ENCODE measurements at places on chromosomes 12 and 14.

DNA sequence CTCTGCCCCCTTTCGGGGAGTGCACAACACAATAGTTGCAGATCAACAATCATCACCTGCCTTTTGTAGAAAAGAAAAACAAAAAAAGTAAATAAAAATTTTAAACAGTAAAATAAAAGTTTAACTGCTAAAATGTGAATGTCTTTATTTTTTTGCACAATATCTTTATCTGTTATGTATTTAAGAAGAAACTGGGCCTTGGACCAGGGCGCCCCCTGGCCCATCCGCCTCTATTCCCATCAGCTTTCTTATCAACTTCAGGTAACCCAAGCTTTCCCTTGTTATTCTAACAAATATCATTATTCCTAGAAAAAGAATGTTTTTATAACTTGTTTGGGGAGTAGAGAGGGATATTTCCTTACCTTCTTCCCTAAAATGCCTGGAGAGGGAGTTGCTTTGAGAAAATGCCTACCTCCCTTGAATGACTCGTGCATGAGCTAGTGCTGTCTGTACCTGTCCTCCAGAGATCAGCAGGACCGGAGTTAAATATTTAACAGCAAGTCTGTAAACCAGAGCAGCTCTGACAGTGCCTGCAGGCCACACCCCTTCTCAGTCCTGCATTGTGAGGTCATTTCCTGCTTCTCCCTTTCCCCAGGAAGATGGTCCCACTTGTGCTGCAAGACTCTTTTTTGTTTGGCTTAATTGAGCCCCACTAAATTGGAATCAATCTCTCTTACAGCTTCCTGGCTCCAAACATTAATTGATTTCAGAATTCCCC, 192.8 kb upstream of the RGS6 start:
- peak overlapping the region; percentile 70 for H3K27ac ChIP-seq
- peaks cover 59% of the 10 kb centered on the region for H3K36me3 ChIP-seq
- H3K27me3 ChIP-seq, result no peaks in the 10 kb centered on the region
- ATAC-seq, result no peak
- no peaks in the 10 kb centered on the region for H3K4me1 ChIP-seq

GRCh38 chr14:50030036-50030435, 86.3 kb downstream of the VCPKMT start:
- peaks cover 100% of the 10 kb centered on the region for H3K36me3 ChIP-seq
- H3K4me1 ChIP-seq, result peaks cover 44% of the 10 kb centered on the region
- H3K4me3 ChIP-seq, result no peak overlapping the region
- H3K27me3 ChIP-seq, result no peaks in the 10 kb centered on the region
- H3K27ac ChIP-seq, result peak overlapping the region; percentile 4

- ATAC-seq, result no peak
- H3K27me3 ChIP-seq, result peaks cover 14% of the 10 kb centered on the region
- H3K27ac ChIP-seq, result no peak overlapping the region
- H3K36me3 ChIP-seq, result no peaks in the 10 kb centered on the region
- H3K4me1 ChIP-seq, result no peaks in the 10 kb centered on the region
These were observed 160.7 kb upstream of the RTL1 start for GRCh38 chr14:101064121-101064661.

DNA sequence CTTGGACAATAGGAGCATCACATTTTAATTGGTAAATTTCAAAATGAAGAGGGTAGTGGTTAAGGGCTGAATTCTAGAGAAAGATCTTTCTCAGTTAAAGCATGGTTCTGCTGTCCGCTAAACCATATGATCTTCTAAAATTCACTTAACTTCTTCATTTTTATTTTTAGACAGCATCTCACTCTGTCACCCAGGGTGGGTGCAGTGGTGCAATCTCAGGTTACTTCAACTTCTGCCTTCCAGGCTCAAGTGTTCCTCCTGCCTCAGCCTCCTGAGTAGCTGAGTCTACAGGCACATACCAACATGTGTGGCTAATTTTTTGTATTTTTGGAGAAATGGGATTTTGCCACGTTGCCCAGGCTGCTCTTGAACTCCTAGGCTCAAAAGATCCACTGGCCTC, 226.7 kb upstream of the ABCD2 start:
- H3K27ac ChIP-seq, result no peak overlapping the region
- no peaks in the 10 kb centered on the region for H3K4me1 ChIP-seq
- no peaks in the 10 kb centered on the region for H3K36me3 ChIP-seq
- no peak overlapping the region for H3K4me3 ChIP-seq
- ATAC-seq, result no peak

GRCh38 chr12:118645219-118645618, 268.9 kb downstream of the SUDS3 start:
- no peak for ATAC-seq
- no peaks in the 10 kb centered on the region for H3K36me3 ChIP-seq
- H3K27ac ChIP-seq, result no peak overlapping the region

DNA sequence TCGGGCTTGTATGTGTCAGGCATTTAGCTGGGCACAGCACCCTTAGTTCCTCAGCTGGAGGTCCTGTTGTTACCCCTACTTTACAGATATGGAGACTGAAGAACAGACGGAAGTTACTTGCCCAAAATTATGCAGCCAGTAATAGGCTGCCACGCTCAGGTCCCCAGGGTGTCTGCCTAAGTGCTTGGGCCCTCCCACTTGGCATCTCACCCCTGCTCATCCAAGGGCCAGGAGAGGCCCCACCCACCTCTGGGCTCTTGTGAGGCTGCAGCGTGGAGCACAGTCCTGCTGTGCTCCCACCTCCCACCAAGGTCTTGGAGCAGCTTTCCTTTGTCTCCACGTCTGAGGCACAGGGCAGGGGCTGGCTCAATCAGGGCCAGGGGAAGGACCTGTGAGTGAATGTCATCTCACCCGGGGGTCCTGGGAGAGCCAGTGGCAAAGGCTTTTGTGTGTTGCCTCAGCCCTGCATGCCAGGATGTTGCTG, 64.6 kb downstream of the BEGAIN start:
- H3K4me3 ChIP-seq, result no peak overlapping the region
- no peaks in the 10 kb centered on the region for H3K36me3 ChIP-seq
- no peak for ATAC-seq
- no peak overlapping the region for H3K27ac ChIP-seq

GRCh38 chr14:91138511-91139359, 24.9 kb downstream of the DGLUCY start:
- H3K27ac ChIP-seq, result peak overlapping the region; percentile 78
- ATAC-seq, result peak; percentile 87
- H3K36me3 ChIP-seq, result peaks cover 33% of the 10 kb centered on the region
- no peaks in the 10 kb centered on the region for H3K27me3 ChIP-seq
- peaks cover 19% of the 10 kb centered on the region for H3K4me1 ChIP-seq
- peak overlapping the region; percentile 15 for H3K4me3 ChIP-seq

DNA sequence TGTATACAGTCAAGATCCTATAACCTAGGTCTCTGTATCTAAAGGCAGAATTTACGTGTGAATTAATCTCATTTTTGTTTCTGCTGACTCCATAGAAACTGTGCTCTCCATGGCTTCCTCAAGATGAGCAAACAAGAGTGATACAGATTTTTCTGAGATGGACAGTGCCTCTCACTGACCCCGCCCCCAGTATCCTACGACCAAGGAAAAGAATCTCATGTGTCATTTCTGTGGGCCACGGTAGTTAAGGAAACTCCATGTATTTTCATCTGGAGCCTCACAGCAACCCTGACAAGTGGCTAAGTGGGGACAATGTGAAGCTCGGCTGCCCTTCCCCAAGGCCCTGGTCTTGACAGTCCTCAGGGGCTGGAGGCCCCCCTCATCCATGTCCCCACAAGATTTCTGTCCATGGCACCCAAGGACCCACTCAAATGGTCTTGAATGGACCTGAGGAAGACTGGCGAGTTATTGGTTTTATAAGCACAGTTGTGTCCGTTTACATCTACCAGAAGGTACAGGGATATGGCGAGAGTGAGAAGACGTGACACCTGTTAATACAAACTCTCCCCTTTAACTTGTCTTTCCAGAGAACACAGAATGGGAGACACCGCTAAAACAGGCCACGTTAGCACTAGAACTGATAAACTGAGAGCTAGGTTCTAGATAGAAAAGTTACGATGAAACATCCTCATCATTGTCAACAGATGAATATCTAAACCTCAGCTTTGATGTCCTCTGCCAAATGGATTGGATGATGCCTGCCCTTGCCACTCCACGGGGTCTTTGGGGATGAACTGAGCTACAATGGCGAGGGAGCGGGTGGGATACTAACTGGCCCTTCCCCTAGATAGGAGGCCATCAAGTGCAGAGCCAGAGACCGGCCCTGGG, 108.4 kb upstream of the EGLN3 start:
- peaks cover 3% of the 10 kb centered on the region for H3K27me3 ChIP-seq
- H3K4me1 ChIP-seq, result peaks cover 11% of the 10 kb centered on the region
- peak overlapping the region; percentile 93 for H3K27ac ChIP-seq
- no peaks in the 10 kb centered on the region for H3K36me3 ChIP-seq

DNA sequence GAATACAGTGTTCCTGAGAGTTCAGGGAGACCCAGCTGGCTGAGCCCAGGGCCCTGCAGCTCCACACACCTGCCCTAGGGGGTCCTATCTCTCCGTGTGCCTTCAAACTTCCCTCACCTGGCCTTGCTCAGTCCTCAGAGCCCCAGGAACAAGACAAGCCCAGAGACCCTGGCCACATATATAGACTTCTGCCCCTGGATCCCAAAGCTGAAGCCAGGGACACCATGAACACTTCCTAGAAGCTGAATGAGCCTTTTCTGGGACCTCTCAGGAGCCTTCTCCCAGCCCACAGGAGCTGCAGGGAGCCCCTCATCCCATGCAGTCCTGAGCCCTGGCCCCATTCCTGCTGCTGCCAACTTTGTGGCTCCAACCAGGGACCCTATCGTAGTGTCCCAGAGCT, 190.5 kb downstream of the DICER1 start:
- no peak for ATAC-seq
- H3K27me3 ChIP-seq, result peaks cover 8% of the 10 kb centered on the region
- no peak overlapping the region for H3K27ac ChIP-seq
- H3K36me3 ChIP-seq, result no peaks in the 10 kb centered on the region
- no peak overlapping the region for H3K4me3 ChIP-seq

DNA sequence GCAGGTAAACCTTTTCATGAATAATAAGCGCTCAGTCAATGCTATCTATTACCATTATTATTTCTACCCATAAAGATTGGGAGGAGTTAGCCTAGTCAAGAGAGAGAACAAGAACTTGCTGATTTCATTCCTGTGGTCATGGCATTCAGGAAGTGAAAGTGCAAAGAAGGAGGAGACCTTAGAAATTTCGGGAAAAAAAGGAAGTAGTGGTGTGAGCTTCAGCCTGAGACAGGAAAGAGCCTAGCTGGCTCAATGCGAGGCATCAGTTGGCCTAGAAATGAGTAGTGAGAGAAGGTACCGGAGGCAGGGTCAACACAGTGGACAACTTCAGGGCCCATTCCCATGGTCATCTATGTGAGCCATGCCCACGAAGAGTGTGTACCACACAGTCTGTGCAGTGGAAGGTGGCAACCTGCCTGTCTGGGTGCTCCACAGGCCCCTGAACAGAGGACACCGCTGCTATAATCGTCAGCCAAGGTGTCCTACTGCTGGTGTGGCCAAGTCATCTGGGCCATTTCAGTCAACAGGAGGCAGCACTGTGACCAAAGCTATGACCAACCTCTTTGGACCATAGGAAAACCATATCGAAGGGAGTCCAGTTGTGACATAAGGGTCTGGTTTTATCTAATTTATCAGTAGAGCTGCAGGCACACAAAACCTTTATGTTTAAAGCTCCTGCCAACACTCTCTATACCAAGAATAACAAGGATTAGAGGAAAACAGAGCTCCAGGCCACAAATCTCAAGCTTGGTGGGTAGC, 16.2 kb upstream of the STON2 start:
- peaks cover 22% of the 10 kb centered on the region for H3K27me3 ChIP-seq
- no peaks in the 10 kb centered on the region for H3K36me3 ChIP-seq
- no peak overlapping the region for H3K4me3 ChIP-seq
- no peaks in the 10 kb centered on the region for H3K4me1 ChIP-seq

DNA sequence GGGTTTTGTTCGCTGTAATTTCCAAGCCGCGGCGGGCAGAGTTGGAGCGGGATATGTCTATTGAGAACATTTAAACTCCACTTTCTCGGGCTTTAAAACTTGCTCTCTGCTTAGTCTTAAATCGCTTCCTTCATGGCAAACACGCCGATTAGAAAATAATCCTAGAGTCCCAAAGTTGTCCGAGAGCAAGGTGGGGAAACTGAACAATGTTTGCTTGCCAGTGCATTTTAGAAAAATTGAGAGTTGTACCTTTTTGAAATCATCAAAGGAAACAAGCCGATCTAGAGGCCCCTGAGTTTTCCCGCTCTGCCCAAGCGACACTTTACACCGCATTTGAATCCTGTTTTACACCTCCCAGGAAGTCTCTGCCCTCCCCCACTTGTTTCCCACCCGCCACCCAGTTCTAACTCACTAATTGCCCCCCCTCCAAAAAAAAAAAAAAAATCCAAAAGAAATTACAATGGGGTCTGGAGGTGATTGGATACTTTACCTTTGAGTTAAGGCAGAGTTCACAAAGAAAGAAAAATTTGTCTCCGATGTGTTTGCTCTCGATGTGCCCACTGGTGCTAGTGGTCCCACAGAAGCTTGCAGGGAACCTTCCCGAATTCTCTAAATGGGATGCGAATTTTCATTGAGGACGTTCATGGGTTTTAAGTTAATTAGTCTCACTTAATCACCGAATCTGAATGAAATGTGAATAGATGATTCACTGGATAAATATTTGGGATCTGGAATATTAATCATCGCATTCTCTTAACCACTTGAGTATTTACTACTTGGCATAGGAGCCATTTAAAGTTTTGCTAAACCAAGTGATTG, 2.3 kb downstream of the HMGA2 start:
- H3K4me1 ChIP-seq, result peaks cover 5% of the 10 kb centered on the region
- no peaks in the 10 kb centered on the region for H3K36me3 ChIP-seq
- H3K27ac ChIP-seq, result no peak overlapping the region
- no peak overlapping the region for H3K4me3 ChIP-seq

DNA sequence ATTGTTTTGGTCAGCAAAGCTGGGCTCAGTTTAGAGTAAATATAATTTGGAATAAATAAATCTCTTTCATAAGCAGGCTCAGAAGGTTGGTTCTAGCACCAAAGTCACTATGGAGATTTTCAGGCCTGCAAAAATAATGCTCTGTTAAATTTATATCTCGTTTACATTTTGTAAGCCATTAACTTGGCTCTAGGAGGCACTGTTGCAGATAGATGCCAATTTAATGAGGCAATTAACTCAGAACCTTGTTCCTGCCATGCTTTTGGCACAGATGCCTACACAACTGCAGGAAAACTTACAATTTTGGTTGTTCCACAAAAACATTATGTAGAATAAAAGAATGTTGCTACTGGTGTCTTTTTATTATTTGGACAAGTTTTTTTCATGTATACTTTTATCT, 428.1 kb downstream of the FLRT2 start:
- no peak for ATAC-seq
- no peaks in the 10 kb centered on the region for H3K27me3 ChIP-seq
- no peak overlapping the region for H3K27ac ChIP-seq
- no peaks in the 10 kb centered on the region for H3K36me3 ChIP-seq
